GM12864 (cell line): ENCODE measurements at places on chromosomes 13 and 19.

- no peak for DNase-seq
Measured at GRCh38 chr13:113047587-113047986, 58.0 kb upstream of the F7 start.

- DNase-seq: no peak
Measured at GRCh38 chr13:22275393-22275792, 604.5 kb downstream of the FGF9 start.

GRCh38 chr13:20141238-20142022 is 19.4 kb downstream of the GJA3 start:
- DNase-seq: no peak

DNA sequence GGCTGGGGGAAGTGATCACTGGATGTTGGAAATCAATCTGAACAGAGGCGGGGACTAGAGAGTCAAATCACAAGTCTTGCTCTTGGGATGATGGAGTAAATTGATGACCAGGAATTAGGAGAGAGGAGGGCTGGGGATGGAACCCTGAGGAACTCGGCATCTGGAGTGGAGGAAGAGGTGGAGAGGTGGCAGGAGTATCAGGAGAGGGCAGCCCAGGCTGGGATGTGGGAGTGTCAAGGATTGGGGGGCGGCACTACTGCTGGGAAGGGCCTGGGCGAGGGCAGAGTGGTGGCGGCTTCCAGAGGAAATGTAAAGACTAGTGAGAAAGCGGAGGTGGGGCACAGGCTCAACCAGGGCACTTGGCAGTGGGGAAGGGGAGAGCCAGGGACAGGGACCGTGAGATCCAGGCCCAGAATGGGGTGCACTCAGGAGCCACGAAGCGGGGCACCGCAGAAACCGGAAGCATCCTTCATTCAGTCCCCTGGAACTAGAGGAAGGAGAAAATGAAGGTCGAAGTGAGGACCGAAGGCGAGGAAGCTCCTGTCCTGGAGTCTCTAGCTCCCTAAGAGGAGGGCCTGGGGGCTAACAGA is 81.2 kb upstream of the GPR183 start:
- no peak for DNase-seq

DNA sequence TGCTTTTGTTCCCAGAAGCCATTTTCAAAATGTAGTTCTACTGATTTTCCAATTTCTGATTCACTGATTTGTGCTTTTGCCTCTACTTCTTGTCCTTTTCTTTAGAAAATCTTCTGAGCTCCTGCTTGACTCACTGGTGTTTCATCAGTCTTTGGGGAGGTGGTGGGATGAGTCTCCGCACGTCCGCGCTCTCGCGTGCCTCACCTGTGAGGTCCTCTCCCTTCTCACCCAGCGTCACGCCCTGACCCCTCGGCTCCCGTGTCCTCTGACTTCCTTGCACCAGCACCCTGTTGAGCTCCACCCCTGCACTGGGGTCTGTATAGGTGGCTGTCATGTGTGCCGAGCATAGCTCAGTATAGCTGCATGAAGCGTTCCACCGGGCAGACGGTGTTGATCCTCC is 52.7 kb upstream of the MCF2L start:
- no peak for DNase-seq

GRCh38 chr19:50797781-50798658 is 7.8 kb downstream of the ACP4 start:
- DNase-seq: no peak
